ENCODE measurements at places on chromosomes 3 and 15.

- DNase-seq, result no peak
Observed at GRCh38 chr3:132382267-132382666, 35.0 kb upstream of the DNAJC13 start.

DNA sequence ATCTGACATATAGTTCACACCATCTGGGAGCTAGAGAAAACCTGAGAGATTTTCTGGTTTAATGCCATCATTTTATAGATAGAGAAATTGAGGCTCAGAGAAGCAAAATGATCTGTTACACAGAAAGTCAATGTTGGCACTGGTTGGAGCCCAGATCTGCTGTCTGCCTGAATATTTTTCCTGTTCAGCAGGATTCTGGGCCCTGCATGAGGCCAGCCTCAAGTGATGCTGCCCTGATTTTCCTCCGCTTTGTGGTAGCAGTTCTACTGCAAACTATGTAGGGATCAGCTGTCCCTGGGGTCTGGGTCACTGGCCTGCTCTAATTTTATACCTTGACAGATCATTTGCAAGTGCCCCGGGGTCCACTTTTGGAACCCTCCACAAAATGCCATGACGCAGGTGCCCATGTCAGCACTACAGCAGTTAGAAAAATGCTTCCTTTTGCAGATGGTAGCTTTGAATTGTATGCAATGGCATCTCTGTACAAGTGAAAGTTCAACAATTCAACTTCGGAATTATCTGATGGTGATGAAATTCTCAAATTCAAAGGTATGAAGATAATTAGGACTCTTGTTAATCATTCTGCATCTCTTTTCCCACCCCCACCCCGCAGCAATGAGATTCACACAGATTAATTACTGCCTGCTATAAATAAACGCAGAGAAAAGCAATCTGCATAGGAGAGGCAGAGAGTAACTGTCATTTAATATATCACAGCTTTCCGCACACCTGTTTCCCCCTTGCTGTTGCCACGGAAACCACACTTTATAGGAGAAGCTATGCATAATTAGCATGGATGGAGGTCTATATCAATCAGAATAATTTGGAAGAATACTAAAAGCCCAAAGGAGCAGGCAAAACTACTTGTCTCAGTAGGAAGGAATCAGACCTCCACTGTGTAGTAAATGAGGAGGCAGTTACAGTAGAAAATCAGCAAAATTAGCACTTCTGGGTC lies 222.6 kb downstream of the PDCD6IP start:
- DNase-seq, result no peak

GRCh38 chr15:62068810-62069167 lies 2.0 kb downstream of the C2CD4A start:
- no peak for DNase-seq

GRCh38 chr3:112605285-112605684 lies 35.7 kb downstream of the CCDC80 start:
- no peak for DNase-seq

DNA sequence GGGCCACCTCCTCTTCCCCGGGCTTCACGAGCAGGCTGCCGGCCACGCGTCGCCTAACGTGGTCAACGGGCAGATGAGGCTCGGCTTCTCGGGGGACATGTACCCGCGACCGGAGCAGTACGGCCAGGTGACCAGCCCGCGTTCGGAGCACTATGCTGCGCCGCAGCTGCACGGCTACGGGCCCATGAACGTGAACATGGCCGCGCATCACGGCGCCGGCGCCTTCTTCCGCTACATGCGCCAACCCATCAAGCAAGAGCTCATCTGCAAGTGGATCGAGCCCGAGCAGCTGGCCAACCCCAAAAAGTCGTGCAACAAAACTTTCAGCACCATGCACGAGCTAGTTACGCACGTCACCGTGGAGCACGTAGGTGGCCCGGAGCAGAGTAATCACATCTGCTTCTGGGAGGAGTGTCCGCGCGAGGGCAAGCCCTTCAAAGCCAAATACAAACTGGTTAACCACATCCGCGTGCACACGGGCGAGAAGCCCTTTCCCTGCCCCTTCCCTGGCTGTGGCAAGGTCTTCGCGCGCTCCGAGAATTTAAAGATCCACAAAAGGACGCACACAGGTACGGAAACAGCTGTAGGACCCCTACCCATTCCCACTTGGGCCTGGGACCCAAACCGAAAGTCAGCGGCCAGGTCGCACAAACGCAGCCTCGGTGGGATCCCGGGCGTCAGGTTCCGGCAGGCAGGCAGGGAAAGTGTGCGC lies 1.5 kb downstream of the ZIC1 start:
- no peak for DNase-seq

GRCh38 chr15:78061963-78062427 lies 15.5 kb downstream of the TBC1D2B start:
- no peak for DNase-seq

- DNase-seq, result no peak
Observed at GRCh38 chr3:65945480-65945879, 93.2 kb downstream of the MAGI1 start.

DNA sequence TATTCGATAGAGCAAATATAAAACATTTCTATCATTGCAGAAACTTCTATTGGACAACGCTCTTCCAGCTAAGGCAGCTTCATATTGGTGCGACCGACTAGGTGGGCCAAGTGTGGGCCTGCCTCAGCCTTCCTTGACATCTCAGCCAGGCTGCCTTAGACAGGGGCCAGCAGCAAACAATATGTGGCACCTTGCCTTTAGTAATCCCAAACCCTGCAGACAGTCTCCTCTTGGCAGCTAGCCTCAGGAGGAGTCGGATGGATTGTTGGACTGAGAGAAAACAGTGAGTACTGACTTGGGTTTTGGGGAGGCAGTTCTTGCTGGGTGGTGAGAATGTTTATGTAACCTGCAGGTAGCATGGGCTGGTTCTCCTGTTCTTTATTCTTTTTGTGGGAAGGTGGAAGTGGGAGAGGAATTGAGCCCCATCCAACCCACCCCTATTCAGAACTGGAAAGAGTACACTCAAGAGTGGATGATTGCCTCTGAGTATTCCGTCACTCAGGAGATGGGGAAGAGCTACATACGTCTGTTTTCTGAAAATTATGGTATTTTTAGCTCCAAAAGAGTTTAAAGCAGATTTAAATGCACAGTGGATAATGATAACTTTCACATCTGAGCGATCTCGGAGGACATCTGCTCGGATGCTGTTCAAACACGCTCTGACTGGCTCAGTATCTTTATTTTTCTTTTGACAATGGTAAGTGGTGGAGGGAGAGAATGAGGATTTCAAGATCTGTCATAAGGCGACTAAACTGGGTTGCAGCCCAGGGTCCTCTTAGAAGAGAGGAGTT lies 47.2 kb downstream of the GPD1L start:
- DNase-seq, result no peak

DNA sequence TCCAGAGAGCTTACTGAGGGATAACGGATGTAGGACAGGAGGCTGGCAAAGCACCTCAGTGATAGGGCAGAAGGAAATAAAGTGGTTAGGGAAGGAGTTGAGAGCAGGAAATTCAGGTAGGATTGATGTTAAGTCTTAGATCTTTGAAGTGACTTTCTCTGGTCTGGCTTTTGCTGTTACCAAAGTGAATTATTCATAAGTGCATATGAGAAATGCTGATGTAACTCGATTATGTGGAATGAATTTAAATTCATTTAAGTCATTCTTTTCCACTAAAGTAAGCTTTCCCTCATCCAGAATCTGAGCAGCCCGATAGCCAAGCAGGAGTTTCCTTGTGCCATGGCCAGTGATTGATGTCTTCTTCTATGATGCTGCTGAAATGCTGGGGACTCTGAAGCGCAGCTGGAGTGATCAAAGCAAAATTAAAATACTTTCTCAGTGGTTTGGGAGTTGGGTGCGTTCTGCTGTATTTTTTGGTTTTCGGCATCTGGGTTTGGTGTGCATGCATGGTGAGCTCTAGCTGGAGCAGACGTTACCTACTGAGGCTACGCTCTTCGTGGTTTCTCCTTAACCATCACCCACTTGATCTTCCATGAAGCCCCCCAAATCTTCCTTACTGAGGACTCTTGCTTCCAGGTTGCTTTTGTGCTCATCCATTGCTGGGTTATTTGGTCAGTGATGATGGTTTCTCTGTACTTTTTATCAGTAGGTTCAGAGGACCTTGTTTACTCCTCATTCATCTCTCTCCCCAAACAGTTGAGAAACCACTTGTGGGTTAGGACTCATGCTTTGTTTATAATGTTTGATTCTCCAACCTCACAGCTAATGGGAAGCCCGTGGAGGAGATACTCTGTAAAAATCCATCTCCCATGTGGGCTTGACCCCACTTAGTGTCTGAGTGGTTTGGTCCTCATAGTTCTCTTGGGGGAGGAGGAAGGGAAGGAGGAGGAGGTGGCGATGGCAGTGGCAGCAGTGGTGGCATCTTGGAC lies 72.5 kb downstream of the IGF1R start:
- DNase-seq, result no peak

GRCh38 chr3:160919942-160920341 lies 163.9 kb downstream of the PPM1L start:
- no peak for DNase-seq

DNA sequence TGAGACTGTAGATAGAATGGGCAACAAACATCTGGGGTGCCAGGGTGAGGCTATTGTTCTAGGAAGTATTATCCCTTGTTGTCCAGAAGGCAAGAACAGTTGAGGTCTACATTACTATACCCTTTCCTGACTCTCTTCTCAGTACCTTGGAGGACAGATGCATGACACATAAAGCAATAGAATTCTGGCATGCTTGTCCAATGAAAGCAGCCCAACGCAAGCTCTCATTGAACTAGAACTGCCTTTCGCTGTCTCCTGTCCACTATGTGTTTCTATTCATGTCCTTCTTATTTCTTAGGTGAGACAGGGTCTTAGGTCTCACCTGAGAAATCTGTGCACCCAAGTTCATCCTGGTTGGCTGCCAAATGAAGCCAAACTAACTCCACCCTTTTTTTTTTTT lies 68.6 kb downstream of the TGFBR2 start:
- no peak for DNase-seq

GRCh38 chr3:186552408-186553031 lies 8.3 kb upstream of the CRYGS start:
- no peak for DNase-seq

DNA sequence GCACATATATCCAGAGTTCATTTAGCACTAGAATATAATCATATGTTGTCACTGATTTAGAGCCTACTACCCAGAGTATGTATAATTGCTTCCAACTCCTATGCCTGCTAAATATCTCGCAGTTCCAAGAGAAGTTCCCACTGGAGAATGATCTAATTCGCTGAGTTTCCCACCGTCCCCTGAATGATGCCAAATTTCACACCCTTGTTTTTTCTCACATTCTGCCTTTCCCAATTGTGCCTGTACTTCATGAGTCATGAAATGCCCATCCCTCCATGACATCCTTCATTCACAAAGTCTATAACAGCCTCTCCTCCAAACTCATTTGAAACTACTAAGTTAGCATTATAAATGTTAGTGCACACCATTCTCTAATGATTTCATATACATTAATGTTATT lies 177.2 kb downstream of the CBLB start:
- DNase-seq, result no peak

DNA sequence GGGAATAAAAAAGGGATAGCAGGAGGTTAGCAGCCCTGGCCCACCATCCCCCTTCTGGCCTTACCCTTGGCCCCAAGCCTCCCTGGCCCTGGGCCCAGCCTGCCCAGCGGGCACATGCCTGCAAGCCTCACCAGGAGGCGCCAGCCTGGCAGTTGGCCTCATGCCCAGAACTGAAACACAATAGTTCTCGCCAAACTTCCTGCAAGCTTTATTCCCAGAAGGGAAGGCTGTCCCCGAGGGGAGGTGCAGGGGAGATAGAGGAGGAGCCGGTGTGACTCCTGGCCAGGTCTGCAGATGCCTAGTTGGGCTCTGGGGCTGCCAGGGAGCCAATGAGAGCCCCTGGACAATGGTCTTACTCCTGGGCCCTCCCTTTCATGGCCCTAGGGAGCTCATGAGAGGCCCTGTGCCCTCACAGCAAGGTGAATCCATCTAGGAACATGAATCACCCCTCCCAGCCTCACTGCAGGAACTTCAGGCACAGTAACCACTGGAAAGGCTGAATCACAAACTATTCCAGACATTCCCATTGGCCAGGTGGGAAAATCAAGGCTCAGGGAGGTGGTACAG lies 4.0 kb downstream of the CCDC33 start:
- peak; percentile 88 for DNase-seq

GRCh38 chr15:80093854-80094418 lies 34.5 kb downstream of the ZFAND6 start:
- no peak for DNase-seq

DNA sequence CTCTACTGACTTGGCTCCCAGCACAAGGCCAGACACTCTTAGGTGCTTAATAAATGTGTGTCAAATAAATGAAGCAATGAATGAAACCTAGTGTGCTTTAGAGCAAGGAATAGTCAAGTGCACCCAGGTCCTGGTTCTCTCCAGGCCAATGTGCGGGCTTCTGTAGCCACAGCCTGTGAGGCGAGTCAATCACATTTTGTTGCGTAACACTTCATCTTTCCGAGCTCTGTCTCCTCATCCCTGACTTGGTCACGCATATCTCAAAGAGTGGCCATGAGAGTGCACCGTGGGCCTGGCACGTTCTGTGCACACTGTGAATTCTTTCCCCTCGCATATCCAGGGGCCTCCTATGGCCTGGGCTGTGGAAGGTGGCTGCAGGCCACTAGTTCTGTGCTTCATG lies 11.4 kb upstream of the SH3GL3 start:
- DNase-seq, result no peak

DNA sequence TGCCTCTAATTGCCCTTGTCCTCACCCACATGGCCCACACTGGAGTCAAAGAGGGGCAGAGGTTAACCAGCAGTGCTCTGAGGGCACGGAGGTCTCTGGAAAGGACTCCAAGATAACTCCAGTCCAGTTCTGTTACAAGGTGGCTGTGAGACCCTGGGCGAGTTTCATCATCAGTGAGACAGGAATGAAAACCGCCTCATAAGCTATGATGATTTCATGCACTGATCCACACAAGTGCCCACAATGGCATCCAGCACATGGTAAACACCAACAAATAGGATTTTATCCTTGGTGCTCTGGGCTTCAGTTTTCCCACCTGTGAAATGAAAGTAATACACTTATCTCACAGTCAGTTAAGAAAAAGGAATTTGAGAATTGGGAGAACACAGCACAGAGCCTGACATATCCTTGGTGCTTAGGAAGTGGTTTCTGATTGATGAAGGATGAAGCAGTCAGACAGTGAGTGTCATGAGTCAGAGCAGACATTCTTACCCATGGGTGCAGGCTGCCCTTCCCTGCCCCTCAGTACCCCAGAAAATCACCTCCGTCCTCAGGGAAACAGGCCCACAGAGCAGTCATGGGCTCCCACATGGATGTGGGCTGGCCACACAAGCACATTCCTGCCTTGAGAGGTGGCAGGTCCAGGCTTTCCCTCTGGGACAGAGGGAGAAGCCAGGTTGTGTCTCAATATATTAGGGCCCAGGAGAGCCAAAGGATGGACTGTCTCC lies 48.4 kb downstream of the DAPK2 start:
- DNase-seq, result no peak

All from SHP77 (cell line).